ENCODE measurements at places on chromosomes 6 and 20.

GRCh38 chr6:13554929-13555333 is 19.5 kb upstream of the SIRT5 start:
- no peak for DNase-seq

GRCh38 chr20:49693435-49694171 is 20.1 kb downstream of the B4GALT5 start:
- no peak for DNase-seq

DNA sequence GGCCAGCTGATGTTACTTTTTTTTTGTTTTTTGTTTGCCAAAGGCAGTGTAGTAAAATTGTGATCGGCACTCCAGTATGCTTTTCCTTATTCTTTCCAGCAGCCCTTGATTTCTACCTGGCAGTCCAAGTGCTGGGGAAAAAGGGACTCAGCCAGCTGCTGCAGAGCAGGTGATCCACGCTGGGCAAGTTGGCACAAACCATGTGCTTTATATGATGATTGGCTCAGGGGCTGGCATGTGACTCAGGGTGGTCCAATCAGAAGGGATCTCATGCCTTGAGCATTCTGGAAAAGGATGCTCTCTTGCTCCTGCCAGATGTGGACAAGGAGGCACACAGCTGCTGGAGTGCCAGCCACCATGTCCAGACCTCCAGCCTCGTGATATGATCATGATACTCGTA is 54.5 kb downstream of the SULF2 start:
- no peak for DNase-seq

- DNase-seq = no peak
Measured at GRCh38 chr6:72151742-72152141, 265.4 kb downstream of the RIMS1 start.

DNA sequence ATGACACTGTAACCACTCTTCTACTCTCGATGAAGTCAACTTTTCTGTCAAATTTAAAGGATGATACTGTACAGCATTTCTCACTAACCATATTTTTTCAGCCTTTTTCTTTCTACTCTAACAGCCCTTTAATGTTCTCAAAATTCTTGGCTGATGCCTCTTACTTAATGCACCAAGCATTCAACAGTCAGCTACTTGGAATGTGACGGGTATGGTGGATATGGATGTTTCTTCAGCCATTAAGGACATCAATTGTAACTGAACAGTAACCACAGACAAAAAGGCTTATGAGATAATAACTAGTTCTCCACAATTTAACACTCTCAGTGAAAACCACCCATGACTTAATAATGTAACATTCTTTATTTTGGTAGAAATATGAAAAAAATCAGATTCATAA is 467.2 kb upstream of the ZNF337 start:
- no peak for DNase-seq

DNA sequence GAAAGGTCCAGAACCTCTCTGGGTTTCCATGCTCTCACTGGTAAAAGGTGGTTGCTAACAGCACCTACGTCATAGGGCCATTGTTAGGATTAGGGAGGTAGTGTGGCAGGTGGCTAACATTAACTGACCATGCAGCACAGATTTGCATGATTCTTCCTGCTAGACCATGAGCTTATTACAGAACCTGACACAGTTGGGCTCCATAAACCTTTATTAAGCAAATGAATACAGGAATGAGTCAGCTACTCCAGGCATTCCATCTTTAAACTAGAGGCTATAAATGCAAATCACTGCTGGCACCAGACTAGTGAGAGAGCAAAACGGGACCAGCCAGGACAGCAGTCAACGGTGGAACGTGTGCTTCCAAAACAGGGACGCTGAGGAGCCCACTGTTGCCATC is 440.1 kb downstream of the PTPRT start:
- no peak for DNase-seq

GRCh38 chr20:58614984-58615760 is 35.9 kb upstream of the STX16 start:
- DNase-seq = no peak

- no peak for DNase-seq
Measured at GRCh38 chr6:72825315-72825911, 203.5 kb downstream of the KCNQ5 start.

- DNase-seq = no peak
Measured at GRCh38 chr20:16539280-16540021, 33.8 kb downstream of the KIF16B start.

GRCh38 chr6:6643398-6643797 is 54.9 kb downstream of the LY86 start:
- DNase-seq = no peak

DNA sequence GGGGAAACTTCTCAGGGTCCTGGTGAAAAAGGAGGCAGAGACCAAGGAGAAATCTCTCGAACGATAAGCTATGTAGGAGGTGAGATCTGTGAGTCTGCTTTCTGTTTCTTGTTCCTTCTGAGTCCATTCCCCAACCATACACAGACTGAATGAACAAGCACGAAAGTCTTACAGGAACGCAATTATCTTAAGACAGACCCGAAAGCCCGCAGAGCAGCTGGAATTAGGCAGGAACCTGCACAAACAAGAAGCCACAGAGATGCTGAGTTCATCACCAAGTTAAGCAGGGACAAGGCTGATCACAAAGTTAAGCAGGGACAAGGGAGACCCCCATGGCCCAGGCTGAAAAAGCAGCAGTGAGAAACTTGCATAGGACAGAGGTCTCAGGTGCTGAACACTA is 21.4 kb upstream of the NELFCD start:
- DNase-seq = no peak

DNA sequence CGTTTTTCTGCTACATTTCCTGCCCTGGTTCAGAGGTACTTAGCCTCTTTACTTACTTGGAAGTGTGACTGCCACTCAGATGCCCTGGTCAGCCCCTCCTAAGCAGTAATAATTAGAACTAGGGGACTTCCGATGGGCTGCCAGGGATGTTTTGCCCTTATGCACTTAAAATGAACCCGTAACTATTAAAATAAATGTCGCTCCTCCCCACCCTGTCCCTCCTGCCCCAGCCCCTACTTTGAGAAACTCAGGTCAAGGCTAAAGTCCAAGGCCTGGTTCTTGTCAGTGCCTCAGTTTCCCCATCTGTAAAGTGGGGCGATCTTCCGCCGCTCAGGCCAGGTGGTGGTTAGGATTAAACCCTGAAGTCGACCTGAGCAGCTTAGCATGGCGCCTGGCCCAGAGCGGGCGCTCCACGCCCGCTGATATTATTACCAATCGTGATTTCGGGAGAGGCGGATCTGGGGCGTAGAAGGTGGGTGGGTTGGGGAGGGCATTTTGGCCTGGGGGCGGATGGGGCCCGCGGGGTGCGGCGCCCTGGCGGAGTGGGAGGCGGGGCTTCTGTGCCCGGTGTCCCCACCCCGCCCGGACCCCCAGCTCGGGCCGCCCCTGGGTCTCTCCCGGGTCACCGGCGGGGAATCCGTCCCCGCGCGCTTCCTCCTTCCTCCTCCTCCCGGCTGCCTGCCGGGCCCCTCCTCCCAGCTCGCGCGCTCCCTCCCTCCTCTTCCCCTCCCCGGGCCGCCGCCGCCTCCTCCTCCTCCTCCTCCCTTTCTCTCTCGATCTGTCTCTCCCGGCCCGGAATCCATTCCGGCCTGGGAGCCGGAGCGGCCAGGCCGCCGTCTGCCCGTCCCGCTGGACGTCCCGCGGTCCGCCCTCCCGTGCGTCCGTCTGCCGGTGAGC is at the start of gene SRC:
Gene SRC (plus strand): TSS at position 802 of the 897 bp plus-strand sequence. CDS start 38,014 bp downstream, outside the sequence.
- peak; percentile 24 for DNase-seq

DNA sequence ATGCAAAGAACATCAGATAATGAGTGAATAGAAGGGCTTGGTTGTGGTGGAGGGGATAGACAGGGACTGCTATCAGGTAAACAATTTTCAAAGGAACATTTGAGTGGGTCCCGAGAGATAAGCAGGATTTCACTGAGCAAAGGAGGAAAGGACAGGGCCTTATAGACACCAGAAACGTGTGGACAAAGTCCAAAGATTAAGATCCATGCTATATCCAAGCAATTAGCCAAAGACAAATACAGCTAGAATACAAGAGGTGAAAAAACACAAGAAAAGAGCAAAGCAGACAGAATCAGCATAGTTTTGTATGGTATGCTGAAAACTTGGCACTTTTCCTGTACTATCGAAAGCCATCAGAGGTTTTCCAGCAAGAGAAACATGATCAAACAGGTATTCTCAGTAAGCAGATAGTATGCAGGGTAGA is 59.8 kb downstream of the CDK19 start:
- DNase-seq = no peak

GRCh38 chr20:61173961-61174725 is 77.9 kb upstream of the CDH4 start:
- no peak for DNase-seq

GRCh38 chr6:119259027-119259426 is 90.5 kb downstream of the MAN1A1 start:
- DNase-seq = no peak
